ENCODE measurements at places on chromosomes 2 and 18. TPM values are rescaled to one million over a fixed set of nuclear protein-coding genes. Genes with fewer than 3 reads are reported as not detected.

DNA sequence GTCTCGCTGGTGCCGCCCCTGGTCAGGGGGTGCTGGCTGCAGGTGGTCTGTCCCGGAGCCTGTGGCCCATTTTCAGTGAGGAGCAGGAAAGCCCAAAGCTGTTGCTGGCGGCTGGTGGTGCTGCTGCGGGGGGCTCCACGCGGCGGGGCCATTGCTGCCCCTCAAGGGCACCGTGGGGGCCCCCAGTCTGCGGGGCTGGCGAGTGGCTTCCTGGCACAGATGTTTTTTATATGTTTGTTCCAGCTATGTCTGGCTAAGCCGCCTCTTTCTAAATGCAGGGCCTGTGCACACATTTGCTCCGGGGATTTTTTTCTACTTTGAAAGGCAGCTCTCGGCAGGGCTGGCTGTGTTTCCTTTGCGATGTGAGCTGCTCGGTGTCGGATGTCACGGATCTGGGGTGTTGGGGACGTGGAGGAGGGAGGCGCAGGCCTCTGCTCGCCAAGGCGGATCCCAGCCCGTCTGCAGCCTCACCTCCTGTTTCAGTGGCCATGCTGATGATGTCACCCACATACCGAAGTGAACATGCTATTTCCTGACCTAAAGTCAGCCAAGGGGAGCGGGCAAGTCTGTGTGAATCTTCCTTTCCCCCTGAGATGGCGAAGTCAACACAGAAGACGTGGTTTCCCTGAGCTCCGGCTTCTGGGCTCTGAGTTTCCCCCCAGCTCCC lies 112.0 kb upstream of the CTDP1 start:
- peak; percentile 28 for DNase-seq

DNA sequence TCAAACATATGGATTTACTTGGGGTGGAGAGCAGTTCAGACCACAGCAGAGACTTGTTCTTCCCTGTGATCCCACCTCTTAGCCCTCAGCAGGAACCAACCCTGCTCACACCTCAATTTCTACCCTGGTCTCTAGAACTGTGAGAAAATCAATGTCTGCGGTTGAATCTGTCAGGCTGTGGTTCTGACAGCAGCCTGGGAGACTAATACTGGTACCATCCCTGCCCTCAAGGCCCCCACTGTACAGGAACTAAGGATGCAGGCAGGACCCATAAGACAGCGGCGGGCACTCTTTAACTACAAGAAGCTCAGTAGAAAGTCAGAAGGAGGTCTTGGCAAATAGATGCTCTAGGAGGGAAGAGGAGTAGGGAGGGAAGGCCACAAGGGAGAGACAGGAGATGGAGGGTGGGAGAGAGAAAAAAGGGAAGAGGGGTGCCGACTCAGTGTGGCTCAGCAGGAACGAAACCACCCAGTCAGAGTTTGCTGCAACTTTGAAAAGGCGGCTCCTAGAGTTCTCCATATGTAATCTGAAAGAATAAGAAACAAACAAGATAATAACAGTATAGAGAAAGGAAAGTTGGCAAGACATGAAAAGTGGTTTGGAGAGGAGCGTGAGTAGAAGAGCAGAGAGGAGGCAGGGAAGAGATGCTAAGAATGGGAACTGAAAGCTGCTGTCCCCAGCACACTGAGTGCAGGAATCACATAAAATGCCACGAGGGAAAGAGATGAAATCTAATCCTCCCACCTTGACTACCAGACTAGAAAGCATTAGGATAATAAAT lies 323.9 kb upstream of the ID2 start:
- DNase-seq: no peak

DNA sequence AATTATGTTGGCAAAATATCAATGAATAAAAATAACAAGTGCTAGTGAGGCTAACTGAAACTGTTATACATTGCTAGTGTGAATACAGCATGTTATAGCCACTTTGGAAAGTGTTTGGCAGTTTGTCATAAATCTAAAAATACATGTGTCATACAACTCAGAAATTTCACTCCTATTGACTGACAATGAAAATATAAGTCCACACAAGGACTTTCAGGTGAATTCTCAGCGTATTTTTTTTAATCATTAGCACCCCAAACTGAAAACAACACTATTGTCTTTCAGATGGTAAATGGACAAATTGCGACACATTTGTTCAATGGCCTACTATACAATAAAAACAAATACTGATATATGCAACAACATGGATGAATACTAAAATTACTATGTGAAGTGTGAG lies 884.8 kb downstream of the TRIB2 start:
- DNase-seq: no peak

GRCh38 chr2:188811522-188811921 lies 162.7 kb upstream of the COL3A1 start:
- DNase-seq: no peak

- DNase-seq: no peak
Observed at GRCh38 chr2:233501198-233502076, 65.1 kb downstream of the USP40 start.

DNA sequence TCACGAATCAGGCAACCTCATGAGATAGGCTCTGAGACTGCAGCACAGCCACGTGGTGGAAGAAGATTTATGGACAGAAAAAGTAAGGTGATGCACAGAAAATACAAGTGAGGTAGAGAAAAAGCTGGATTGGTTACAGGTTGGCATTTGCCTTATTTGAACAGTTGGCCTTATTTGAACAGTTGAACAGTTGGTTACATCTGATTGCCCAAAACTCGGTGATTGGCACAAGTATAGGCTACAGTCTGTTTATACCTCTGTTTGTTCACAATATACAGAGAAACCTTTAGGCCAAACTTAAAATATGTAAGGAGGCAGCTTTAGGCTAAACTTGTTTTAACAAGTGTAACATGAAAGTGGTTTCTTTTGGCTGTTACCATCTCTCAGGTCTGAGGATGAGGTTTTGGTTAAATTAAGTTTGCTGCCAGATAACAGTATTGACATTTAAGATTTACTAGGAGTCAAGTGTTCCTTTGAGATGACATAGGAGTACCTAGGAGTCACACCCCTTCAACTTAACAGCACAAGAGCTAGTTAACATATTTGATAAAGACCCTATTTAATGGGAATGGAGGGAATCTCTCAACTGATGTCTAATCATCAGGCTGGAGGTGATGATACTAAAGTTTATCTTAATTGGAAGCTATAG lies 16.5 kb upstream of the GPR155 start:
- DNase-seq: no peak

DNA sequence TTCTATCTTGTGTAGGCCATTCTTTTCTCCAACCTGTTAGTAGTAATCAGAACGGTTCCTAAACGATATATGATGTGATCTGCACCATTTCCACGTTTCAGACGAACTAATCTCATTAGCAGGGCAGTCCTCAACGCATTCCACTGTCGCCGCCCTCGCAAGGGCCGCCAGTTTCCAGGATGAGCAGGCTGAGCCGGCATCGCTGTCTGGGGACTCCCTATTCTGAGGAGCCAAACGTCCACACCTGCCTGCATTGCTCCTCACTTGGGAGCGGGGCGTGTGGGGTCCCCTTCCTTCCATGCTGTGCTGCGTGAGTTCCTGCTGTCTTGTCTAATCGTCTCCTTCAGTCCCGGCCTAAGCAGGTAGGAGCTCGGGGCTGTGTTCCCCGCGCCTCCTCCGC lies 76.6 kb downstream of the PSMG2 start:
- no peak for DNase-seq

GRCh38 chr18:44778788-44779187 lies 98.1 kb downstream of the SETBP1 start:
- DNase-seq: no peak

DNA sequence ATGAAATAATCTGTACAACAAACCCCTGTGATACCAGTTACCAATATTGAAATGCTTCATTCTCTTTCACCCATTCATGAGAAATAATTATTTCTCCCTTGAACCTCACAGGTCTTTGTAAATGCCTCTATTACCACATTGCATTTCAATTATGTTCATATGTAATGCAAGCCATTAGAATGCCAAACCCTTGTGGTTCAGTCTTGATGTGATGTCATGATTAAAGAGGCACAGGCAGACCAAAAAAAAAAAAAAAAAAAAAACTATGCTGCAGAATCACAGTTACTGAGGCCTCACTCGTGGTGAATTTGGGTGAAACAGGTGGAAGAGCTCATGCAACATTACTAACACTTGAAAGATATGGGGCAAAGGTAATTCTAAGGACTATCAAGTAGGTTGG lies 9.4 kb upstream of the EPG5 start:
- DNase-seq: no peak

DNA sequence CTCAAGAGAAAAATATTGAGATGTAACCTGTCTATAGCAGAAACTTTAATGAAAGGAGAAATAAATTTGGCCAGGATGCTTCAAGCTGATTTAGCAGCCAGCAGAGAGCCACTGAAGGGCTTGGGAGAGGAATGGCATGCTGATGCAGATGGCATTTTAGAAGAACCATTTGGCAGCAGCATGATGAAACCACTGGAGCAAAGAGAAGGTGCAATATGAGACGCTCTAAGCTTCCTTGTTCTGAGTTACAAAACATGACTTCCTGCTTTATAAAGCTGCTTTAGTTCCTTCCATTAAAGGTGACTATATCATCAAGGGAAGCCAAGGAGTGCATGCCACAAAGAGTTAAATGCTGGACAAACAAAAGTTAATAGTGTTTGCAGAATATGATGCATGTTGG lies 189.7 kb downstream of the PID1 start:
- DNase-seq: no peak

- no peak for DNase-seq
Observed at GRCh38 chr2:157441072-157441454, 2.8 kb downstream of the CYTIP start.

GRCh38 chr18:61896757-61897156 lies 4.0 kb upstream of the RNF152 start:
- DNase-seq: no peak

GRCh38 chr2:181859123-181859522 lies 32.4 kb upstream of the ITPRID2 start:
- DNase-seq: no peak

DNA sequence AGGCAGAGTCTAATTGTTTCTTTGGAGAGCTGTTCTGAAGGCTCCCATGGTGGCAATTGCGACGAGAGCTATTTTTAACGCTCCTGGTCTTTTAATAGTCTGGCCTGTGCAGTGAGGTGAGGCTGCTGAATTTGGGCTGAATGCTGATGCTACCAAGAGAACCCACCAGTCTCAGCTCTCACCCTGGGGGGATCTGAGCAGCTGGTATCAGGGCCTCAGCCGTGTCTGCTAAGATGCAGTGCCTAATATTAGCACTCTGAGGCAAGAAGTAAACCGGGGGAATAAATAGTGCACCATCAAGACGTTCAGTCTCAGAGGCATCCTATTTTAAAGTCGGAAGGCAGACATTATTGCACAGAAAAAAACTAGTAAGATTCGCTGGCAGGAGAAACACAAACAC lies 214.8 kb upstream of the PID1 start:
- DNase-seq: no peak

GRCh38 chr2:119691189-119691588 lies 12.2 kb downstream of the TMEM177 start:
- DNase-seq: no peak

DNA sequence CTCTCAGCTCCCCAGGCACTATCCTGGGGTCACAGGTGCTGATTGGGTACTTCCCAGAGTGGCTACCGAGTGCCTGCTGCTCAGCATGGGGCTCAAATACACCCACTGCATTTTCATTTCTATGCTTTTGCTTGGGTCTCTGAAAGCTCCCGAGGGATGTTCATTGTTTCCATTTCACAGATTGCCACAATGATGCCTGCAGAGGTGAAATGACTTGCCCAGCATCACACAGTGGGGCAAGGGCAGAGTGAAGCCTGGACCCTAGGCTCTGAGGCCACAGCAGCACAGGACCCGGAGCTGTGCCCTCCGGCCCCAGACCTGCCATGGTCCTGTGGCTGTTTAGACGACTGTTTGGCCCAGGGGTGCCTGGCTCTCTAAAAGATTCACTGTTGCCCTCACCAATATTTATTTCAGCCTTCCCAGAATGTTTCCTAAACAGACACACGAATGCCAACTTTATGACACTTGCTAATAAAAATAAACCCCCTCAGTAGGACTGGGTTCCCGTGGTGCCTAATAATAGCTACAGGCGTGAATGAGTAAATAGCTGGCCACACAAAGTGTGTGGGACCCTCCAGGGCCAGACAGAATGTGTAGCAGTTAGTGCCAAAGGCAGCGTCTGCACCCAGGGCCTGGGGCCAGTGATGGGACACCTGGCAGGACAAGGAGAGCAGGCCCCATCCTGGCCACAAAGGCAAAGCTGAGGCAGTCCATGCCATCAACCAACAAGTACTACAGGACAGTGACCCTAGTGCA lies 11.5 kb upstream of the ST8SIA5 start:
- DNase-seq: no peak

- no peak for DNase-seq
Observed at GRCh38 chr2:162992828-162993227, 154.3 kb upstream of the KCNH7 start.

DNA sequence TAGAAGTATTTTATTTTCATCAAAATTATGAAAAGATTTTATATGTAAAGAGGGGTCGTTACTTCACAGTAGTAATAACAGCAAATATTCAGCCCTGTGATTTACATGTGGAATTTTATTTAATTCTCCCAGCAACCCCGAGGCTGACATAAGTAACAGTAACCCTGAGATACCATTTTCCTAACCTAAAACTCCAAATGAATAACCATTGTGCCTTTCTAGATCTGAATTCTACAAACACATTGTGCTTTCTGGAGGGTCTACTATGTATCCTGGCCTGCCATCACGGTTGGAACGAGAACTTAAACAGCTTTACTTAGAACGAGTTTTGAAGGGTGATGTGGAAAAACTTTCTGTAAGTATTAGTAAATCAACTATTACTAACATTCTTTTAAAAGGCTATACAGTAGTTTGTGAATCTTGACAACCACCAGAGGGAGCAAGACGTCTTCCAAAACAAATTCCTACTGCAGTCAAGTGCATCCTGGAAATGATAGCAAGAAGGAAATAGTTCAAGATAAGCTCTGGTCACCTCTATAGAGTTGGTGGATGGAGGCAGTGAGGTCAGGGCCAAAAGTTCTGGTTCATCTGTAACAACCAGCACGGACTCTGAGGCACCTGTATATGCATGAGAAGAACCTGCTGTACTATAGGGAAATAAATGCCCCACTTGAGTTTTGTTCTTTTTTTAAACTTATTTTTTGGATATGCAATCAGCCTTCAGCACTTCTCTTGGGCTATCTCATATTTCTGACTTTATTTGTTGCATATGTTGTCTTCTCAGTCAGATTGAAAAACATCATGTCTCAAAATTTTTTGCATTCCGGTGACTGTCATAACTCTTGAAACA lies 37.4 kb downstream of the ACTR2 start:
- no peak for DNase-seq

Gene UNC50
- total RNA-seq: 38.2 TPM

Gene KCNG2
- 1.5 TPM for total RNA-seq

Gene NGEF
- total RNA-seq: 0.81 TPM

Gene FAM237A
- not detected for total RNA-seq

Gene PIGN
- total RNA-seq: 31.8 TPM

Gene SLC23A3
- total RNA-seq: 3.4 TPM

Gene LOXHD1
- 0.27 TPM for total RNA-seq

Gene DBI
- total RNA-seq: 63.8 TPM
